ENCODE measurements at places on chromosomes 5 and 9.

- no peak for DNase-seq
Measured at GRCh38 chr5:40022057-40022456, 597.3 kb upstream of the DAB2 start.

DNA sequence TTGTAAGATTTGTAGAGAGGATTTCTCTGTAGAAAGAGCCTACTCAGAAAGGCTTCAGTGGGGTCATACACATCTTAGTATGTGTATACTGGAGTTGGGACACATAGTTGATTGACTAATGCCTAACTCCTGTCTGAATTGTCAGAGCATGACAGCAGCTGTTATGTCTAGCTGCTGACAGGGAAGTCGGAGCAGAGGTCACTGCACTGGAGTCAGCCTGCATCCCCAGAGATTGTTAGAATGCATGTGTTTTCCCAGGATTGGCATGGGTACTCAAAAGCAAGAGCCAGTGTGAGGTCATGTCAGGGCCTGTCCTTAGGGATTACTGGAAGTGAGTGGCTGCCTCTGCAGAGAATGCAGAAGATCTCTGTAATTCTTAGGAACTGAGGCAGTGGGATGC is 82.7 kb downstream of the ITGA1 start:
- DNase-seq = no peak

DNA sequence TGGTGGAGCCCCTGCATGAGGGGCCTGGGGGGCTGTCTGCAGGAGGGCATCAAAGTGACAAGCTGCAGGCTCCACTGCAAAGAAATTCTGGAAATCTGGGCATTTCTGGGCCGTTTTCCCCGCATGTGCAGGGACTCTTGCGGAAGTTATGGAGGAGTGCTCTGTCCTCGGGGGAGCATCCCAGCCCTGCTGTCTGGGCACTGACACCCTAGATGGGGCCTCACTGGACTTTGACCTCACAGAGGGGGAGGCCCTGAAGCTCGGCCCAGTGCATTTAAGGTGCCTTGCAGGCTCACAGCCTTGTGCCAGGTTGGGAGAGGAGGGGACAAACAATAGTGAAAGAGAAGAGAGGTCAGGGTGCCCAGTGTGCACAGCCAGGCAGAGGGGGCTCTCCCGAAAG is 35.4 kb downstream of the LHX3 start:
- no peak for DNase-seq

DNA sequence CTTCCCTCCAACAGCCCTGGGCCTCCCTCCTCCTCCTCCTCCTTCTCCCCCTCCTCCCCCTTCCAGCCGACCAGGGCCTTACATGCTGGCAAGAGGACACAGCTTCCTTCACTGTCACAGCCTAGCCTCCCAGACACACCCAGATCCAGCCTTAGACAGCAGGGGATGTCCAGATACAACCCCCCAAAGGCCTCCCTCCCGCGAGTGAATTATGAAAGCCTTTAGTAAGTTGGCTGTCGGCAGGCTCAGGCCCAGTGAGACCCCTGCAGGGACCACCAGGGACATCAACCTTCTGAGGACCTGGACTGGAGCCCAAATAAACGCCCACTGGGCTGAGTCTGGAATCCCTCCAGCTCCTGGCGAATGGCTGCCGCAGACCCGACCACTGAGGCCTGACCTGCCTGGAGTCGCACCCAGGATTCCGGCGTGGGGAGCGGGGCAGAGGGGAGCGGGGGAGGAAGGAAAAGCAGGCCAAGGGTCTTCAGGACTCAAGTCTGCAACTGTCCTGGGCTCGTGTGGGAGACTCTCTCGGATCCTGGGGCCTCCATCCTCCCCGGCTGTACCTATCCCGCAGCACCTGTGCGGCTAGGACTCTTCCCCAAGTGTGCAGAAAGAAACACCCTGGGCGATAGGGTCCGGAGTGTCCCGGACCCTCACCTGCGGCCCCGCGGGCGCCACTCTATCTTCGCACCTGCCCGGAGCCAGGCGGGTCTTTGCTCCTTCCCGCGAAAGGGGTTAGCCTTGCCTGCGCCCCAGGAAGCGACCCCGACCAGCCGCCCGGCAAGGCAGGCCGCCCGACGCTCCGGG is 705 bp downstream of the SEPTIN8 start:
- DNase-seq = no peak

GRCh38 chr9:4116071-4116581 is 183.7 kb downstream of the GLIS3 start:
- no peak for DNase-seq

DNA sequence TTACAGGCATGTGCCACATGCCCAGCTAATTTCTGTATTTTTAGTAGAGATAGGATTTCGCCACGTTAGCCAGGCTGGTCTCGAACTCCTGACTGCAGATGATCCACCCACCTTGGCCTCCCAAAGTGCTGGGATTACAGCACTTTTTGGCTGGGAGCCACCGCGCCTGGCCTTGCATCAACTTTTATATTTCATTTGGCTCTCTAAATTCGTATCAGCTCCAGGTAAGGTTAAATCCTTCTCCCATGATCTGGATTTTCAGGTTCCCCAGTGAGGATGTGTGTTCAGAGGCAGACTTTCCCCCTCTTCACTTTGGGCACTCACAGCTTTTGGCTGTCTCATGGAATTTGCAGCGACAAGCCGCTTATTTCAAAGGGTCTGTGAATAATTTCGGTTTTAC is 16.8 kb upstream of the RNF38 start:
- DNase-seq = no peak

DNA sequence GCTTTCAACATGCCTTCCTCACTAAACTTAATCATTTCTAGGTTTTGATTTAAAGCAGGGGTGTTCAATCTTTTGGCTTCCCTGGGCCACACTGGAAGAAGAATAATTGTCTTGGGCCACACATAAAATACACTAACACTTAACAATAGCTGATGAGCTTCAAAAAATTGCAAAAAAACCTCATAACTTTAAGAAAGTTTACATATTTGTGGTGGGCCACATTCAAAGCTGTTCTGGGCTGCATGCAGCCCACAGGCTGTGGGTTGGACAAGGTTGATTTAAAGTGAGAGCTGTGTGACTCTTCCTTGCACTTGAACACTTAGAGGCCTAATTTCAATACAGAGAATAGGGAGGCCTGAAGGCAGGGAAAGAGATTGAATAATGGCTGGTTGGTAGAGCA is 598.3 kb downstream of the EFNA5 start:
- no peak for DNase-seq

DNA sequence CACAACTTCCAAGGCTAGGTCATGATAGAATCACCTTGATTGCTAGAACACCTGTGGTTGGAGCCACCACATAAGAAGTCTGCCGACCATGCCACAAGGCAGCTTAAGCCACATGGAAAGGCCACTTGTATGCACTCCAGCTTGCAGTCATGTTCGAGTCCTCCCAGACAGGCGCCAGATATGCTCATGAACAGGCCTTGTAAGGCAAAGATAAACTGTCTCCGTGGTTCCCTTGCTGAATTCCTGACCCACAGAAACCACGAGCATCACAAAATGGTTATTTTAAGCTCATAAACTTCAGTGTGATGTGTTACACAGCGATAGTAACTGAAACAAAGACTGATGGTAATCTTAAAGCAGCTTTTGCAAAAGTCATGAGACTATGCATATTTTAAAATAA is 188.4 kb upstream of the DAPK1 start:
- DNase-seq = no peak

- DNase-seq = no peak
Measured at GRCh38 chr5:83370957-83371356, 100.6 kb upstream of the VCAN start.

DNA sequence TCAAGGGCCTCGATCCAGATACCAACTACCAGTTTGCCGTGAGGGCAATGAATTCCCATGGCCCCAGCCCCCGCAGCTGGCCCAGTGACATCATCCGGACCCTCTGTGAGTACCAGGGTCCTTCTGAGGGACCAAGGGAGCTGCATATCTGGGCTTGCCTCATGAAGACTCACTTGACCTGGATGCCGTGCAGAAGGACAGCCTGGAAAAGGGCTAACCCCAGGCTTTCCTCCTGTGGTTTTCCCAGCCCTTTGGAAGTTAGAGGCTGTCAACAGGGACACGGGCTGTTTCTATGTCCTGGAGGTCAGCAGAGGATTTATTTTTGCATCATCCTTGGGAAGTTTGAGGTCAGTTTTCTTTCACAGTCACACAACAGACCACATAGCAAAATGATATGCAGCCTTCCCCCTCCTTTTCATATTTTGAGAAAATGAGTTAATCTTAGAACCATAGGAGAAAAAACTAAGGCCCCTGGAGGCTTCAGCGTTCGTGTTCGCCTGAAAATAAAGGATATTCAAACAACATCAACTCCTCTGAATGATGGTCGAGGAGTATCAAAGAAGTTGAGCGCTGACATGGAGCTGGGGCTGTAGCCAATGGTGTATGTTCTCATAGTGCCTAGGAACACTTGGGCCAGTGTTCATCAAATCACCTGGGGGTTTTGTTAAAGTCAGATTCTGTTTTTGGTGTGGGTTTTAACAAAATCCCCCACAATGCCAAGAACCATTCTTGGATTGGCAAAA is 112.2 kb downstream of the EGFLAM start:
- no peak for DNase-seq

DNA sequence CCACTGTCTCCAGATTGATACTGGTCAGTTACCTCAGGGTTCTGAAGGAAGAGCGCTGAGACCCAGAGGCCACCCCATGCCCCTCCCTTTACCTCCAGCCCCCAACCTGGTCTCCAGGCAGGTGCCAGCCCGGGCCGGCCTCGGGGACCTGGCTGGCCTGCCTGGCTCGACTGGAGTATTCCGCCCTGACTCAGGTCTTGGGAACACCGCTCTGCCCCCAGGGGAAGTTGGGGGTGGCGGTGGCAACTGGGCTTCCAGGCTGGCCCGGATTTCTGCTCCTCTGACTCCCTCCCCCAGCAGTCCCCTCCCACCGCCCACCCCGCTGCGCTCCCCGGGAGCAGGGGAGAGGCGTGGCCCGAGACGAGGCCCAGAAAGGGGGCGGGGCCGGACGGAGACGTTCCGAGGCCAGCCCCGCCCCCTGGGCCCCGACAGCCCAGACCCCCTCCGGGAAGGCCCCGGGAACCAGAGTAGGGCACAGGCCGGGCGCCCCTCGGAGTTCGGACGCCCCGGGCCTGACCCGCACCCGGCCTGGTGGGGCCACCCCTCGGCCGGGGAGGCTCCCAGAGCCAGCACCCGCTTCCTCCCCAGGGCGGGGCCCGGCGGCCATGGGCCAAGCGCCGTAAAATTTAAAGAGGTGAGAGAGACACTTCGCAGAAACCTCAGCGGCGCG is 82.5 kb upstream of the ZBTB43 start:
- DNase-seq = peak; percentile 59

DNA sequence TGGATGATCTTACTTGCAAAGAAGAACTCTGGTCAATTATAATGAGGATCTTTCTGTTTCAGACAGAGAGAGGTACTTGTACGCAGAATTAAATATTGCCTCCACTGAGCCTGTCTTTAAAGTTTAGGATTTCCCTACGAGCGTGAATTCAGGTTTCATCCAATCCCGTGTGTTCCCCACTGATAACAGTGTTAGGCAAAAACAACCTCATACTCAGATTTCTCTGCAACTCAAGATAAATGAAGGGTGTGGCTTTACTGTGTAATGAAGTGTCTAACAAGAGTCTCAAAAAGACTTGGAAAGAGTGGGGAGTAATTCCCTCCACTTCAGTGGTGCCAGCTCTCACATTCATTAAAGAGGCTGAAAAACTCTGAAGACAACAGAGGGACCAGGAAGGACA is 53.2 kb upstream of the ACO1 start:
- DNase-seq = no peak

- DNase-seq = no peak
Measured at GRCh38 chr9:121281614-121282276, 13.8 kb downstream of the GSN start.

DNA sequence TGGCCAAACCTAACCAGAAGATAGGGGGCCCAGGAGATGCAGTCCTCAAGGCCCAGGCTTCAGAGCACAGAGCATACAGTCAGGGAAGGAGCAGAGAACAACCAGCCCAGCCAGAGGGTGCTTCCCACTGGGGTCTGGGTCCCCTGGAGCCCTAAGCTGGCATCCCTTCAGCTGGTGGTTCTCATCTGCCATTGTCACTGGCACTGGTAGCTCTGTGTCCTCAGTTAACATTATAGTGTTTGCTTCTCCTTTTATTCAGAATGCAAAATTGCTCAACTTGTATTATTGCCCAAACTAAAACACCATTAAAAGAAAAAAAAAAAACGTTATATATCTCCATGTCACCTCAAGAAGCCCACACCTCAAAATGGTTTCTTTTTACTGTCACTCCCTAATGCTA is 219.2 kb downstream of the ENC1 start:
- DNase-seq = no peak

Measured in activated CD8-positive, alpha-beta memory T cell treated with anti-CD3 and anti-CD28 coated beads for 1 hour (primary cell).